ENCODE measurements at places on chromosomes 3 and 15.
A peak's percentile ranks its signal among the peaks of the same experiment; 100 is the strongest.

DNA sequence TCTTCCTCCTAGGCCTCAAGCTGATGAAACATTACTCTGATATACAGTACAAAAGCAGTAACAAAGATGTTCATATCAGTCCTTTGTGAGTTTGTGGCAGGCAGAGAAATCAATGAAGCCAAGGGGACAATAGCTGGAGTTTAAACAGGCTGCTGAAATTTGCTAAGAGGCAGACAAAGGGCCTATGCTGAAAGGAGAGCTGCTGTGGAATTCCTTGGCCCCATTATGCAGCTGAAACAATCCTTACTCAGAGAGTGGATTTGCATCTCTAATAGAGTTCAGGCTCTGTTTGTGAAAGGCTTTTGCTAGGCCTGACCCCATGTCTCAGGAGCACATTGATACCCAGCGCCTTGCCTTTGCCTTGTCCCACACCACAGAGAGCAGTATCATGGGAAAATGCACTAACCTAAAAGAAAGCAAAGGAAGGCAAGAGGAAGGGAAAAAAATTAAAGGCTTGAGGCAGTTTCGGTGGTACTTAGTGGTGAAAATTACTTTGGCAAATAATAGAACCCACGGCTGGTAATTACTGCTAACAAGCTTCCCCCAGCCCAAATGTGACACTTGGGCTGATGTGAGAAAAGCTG, 195.0 kb upstream of the EPHA3 start:
- no peaks in the 10 kb centered on the region for H3K4me1 ChIP-seq
- no peak overlapping the region for H3K27ac ChIP-seq
- no peak overlapping the region for H3K4me3 ChIP-seq

DNA sequence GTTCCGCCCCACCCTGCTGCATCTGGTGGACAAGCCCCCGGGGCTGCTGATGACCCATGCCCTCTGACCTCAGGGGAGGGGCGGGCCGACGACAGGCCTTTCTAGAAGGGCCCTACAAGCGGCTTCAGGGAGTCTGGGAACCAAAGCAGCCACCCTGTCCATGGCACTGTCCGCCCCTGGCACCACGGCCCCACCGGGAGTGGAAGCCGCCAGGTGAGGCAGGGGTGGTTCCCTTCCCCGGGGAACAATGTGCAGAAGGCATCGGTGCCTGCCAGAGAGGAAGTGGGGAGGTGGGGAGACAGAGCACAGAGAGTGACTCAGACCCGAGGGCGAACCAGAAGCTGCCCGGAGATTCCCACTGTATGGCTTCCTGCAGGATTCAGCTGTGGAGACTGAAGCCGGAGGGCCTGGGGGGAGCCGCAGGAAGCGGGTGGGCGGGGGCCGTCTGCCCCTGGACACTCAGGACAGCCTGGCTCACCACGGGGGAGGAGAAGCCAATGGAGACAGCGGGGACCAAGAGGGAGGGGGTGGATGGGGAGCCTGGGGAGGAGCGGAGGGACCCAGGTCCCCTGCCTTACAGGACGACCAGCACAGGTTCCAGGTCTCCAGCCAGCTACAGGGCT, 134.0 kb downstream of the TPRA1 start:
- H3K27ac ChIP-seq, result no peak overlapping the region
- peaks cover 10% of the 10 kb centered on the region for H3K4me1 ChIP-seq
- H3K36me3 ChIP-seq, result peaks cover 8% of the 10 kb centered on the region
- no peak overlapping the region for H3K4me3 ChIP-seq
- no peak for DNase-seq

DNA sequence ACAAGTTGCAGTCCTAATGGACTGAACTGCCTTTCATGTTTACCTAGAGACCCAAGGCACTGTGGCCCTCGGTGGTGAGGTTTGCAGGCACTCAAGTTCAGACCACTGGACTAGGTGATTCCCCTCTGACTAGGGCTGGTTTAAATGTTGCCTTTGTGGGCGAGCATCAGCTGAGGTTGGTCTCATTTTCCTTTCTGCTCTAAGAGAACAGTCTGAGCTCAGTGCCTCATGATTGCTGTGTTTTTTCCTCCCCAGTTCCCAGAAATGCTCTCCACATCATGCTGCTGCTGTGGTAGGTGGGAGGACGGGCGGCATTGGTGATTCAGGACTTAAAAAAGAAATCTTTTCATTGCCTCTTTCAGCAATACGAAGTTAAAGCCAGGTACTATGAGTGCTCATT, 237.2 kb downstream of the MBNL1 start:
- no peak for DNase-seq
- no peak overlapping the region for H3K4me3 ChIP-seq
- H3K4me1 ChIP-seq, result peaks cover 3% of the 10 kb centered on the region
- H3K36me3 ChIP-seq, result peaks cover 5% of the 10 kb centered on the region

- no peak overlapping the region for H3K27ac ChIP-seq
- no peaks in the 10 kb centered on the region for H3K36me3 ChIP-seq
- no peaks in the 10 kb centered on the region for H3K27me3 ChIP-seq
- no peaks in the 10 kb centered on the region for H3K4me1 ChIP-seq
- no peak for DNase-seq
Measured at GRCh38 chr15:24865303-24865702, 89.5 kb upstream of the SNRPN start.

DNA sequence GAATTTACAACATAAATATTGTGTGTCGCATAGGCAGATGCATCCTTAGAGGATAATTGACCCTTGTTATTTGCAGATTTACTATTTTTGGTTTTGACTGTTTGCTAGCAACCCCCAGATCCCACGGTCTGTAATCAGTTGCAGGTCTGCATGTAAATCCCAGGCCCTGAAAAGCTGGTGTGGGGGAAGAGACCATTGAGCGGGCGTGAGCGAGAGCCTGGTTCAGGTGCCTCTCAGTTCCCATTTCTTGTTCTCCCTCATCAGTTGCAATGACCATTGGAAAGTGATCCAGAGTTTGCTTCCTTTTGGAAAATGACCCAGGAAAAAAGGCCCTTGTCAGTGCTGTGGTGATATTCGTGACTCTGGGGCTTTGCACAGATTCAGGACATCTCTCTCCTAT, 238.9 kb downstream of the UACA start:
- no peaks in the 10 kb centered on the region for H3K27me3 ChIP-seq
- DNase-seq, result no peak
- peak overlapping the region; percentile 3 for H3K27ac ChIP-seq
- peaks cover 24% of the 10 kb centered on the region for H3K4me1 ChIP-seq
- H3K4me3 ChIP-seq, result no peak overlapping the region

GRCh38 chr3:115469649-115470048, 153.7 kb upstream of the GAP43 start:
- no peak for DNase-seq
- H3K4me3 ChIP-seq, result no peak overlapping the region
- H3K27me3 ChIP-seq, result peaks cover 13% of the 10 kb centered on the region
- no peaks in the 10 kb centered on the region for H3K4me1 ChIP-seq
- H3K27ac ChIP-seq, result no peak overlapping the region
- H3K36me3 ChIP-seq, result peaks cover 2% of the 10 kb centered on the region

DNA sequence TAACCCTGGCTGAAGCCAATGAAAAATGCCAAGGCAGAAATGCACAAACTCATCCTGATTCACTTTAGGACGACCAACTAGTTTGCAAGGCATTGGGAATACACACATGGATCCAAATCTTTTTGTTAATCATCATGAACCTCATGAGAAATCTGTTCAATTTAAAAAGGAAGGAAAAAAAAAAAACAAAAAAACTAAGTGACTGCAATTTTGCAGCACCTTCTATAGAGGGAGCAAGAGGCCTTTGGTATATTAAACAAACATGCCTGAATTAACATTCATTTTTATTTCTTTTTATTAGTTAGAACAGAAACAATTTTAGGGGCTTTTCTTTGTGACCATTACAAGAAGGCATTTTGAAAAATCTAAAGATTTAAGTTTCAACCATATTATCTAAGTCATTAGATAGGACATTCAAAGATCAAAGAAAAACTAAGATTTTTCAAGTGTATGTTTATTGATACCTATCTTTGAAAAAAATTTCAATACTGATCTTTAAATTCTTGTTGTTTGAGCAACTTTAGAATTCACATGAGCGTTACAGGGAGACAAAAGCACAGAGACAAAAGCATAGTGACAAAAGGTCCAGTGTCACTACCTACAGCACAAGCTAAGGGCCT, 182.4 kb downstream of the CBLB start:
- H3K27me3 ChIP-seq, result no peaks in the 10 kb centered on the region
- DNase-seq, result no peak

DNA sequence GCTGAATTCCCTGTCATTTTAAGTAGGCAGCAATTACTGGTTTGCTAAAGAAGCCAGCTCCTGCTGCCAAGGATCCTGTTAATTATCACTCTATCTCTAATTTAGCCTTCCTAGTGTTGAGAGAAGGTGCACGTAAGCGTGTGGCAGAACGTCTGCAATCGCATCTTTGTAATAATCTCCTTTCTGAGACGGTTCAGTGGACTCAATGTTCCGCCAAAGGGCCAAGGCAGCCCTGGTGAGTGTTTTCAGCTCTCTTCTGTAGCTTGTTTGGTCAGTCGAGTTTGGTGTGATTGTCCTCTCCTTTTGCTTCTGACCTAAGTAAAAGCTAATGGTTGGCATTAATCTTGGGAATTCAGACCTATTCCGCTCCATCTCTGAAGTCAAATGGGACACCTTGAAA, 24.2 kb downstream of the MITF start:
- no peaks in the 10 kb centered on the region for H3K27me3 ChIP-seq
- DNase-seq, result no peak
- no peak overlapping the region for H3K4me3 ChIP-seq
- no peaks in the 10 kb centered on the region for H3K36me3 ChIP-seq
- no peaks in the 10 kb centered on the region for H3K4me1 ChIP-seq

- no peak overlapping the region for H3K27ac ChIP-seq
- H3K27me3 ChIP-seq, result no peaks in the 10 kb centered on the region
- peaks cover 6% of the 10 kb centered on the region for H3K4me1 ChIP-seq
- DNase-seq, result no peak
Measured at GRCh38 chr3:128195802-128196201, 42.5 kb downstream of the EEFSEC start.

- H3K36me3 ChIP-seq, result no peaks in the 10 kb centered on the region
- H3K27ac ChIP-seq, result no peak overlapping the region
- DNase-seq, result no peak
- H3K4me3 ChIP-seq, result no peak overlapping the region
- no peaks in the 10 kb centered on the region for H3K27me3 ChIP-seq
- no peaks in the 10 kb centered on the region for H3K4me1 ChIP-seq
Measured at GRCh38 chr3:66561367-66561766, 60.5 kb upstream of the LRIG1 start.

DNA sequence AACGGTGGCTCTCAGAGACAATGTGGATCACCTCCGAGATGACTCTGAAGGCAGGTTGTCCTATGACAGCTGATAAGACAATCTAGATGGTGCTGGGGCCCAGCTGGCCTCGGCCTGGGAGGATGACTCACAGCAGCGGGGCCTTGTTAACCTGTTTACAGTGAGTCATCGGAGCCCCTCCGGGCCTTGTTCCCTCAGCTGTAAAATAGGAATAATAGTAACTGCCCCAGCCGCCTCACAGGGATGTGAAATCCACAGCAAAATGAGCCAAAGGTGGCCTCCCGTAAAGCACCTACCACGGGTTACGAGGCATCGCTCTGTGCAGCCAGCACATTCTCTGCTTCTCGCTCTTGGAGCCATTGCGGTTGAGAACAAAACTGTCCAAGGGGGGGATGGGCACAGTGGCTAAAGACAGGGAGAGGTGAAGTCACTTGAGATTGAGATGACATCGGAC, 88.6 kb upstream of the RASGRF1 start:
- DNase-seq, result no peak
- peaks cover 50% of the 10 kb centered on the region for H3K27me3 ChIP-seq
- no peaks in the 10 kb centered on the region for H3K36me3 ChIP-seq
- H3K4me3 ChIP-seq, result no peak overlapping the region
- H3K4me1 ChIP-seq, result no peaks in the 10 kb centered on the region
- no peak overlapping the region for H3K27ac ChIP-seq

DNA sequence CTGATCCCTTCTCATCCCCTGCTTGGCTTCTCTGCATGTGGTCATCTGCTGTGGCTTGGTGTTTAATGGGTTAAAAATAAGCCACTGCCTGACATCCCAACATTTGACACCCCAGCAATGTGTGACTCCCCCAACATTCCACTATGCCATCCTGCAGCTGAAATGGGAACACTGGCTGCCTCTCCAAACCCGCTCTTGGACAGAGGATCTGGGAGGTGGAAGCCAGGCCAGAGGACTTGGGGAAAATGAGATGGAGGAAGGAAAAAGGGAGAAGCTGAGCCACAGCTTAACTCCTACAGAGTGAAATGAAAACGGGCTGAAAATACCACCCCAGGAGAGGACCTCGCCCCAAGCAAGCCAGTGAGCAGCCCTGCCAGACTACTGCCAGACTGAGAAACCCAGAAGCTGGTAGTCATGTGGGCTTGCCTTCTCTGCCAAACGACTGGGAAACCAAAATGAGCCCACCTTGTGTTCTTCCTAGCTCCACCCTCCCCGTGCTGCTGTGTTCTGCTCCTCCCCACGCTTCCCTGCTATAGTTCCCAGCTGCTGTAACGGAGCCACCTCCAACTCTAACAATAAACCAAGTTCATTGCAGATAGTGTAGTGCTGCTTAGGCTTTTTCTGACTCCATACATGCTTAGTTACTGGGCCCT, 13.7 kb downstream of the MAP1A start:
- peaks cover 3% of the 10 kb centered on the region for H3K4me1 ChIP-seq
- no peaks in the 10 kb centered on the region for H3K27me3 ChIP-seq
- H3K36me3 ChIP-seq, result peaks cover 3% of the 10 kb centered on the region
- no peak overlapping the region for H3K27ac ChIP-seq
- no peak overlapping the region for H3K4me3 ChIP-seq

DNA sequence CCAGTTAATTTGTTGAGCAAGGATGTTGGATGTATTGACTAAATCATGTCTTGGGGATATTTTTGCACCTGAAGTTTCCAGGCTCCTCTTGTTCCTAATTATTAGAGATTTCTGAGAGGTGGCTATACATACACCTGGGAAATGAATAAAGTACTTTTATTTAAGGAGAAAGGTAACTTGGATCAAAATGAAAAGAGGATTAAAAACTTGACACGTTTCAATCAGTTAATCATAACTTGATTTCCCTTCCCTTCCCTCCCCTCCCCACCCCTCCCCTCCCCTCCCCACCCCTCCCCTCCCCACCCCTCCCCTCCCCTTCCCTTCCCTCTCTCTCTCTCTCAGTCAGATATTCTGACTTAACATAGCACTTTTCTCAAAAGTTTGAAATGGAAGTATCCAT, 126.3 kb downstream of the KCNH8 start:
- H3K27ac ChIP-seq, result no peak overlapping the region
- no peaks in the 10 kb centered on the region for H3K4me1 ChIP-seq
- no peak overlapping the region for H3K4me3 ChIP-seq
- no peaks in the 10 kb centered on the region for H3K36me3 ChIP-seq
- no peak for DNase-seq

DNA sequence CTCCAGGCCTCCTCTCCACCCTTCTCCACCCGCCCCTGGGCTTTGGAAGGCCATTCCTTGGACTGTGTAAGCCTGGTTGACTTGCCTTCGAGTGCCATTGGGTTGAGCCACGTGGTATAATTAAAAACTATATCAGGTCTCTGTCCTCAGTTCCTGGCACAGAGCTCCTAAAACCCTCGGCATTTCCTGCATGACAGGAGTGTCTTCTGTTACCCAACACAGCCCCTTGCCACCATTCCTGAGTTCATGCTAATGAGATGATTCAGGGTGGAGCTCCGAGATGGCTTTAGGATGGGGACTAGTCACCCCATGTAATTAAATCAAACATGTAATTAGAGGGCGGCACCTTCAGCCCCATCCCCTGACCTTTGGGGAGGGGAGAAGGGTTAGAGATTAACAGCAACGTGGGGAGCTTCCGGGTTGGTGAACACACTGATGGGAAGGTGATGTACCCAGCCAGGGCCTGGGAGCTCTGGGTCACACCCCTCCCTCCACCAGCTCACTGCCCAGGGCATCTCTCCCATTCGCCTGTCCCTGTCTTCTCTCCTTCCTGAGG, 256.4 kb downstream of the FAM43A start:
- no peak for DNase-seq
- peaks cover 5% of the 10 kb centered on the region for H3K4me1 ChIP-seq
- peaks cover 5% of the 10 kb centered on the region for H3K36me3 ChIP-seq
- H3K27me3 ChIP-seq, result peaks cover 31% of the 10 kb centered on the region
- no peak overlapping the region for H3K4me3 ChIP-seq

Data from T-helper 17 cell (primary cell).